ENCODE measurements at places on chromosomes 6 and 20.

- DNase-seq, result peak; percentile 40
Measured at GRCh38 chr6:10411971-10412460, 2.9 kb downstream of the TFAP2A start.

- no peak for DNase-seq
Measured at GRCh38 chr6:44438827-44439226, 51.3 kb downstream of the CDC5L start.

- no peak for DNase-seq
Measured at GRCh38 chr6:33323623-33323948, 6.0 kb upstream of the ZBTB22 start.

DNA sequence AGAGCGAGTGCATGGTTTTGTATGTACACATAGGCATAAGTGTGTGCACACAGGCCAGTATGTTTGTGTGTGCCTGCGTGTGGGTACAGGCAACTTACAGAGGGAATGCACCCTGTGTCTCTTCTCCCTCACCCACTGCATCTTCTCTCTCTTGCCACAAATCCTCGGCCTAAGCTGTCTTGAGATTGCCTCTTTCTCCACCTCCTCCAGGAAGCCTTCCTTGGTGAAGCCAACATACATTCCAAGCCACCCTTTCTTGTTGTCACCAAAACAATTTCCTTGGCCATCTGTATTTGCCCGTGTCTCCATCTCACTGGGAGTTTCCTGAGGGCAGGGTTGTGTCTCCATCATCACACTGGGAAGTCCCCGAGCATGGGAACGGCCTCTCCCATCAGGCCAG is 29.8 kb upstream of the MLN start:
- DNase-seq, result no peak

DNA sequence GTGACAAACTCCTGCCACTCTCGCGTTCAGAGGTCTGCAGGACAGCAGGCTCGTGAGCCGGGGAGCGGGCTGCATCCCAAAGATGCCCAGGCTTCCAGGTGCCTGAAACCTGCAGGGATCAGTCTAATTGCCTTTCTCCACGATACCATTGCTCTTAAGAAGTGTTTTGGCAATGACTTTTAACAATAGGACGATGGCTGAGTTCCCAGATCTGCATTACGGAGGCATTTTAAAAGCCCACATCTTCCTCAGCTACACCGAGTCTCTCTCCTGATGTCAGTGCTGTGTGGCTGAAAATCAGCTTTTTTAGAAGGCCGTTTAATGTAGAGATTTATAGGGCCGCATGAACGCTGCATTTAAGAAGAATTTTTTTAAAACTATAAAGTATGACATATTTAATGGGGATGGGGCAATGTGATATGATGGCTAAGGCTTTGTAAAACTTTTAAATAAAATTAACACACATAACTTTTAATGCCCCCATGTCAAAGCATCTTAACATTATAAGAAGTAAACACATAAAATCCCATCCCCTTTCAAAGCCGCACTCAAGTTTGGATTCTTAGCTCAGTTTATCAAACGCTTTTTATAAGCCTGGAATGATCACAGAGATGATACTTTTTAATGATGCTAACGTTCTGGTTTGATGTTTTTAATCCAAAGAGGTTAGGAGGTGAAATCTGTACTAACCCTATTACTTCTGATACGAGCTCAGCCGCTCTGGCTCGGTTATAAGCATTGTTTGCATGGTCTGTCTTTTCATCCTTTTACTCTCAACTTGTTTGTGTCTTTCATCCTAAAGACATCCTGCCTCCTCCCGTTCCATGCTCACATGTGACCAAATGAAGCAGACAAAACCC is 386.0 kb downstream of the SMOC2 start:
- no peak for DNase-seq

DNA sequence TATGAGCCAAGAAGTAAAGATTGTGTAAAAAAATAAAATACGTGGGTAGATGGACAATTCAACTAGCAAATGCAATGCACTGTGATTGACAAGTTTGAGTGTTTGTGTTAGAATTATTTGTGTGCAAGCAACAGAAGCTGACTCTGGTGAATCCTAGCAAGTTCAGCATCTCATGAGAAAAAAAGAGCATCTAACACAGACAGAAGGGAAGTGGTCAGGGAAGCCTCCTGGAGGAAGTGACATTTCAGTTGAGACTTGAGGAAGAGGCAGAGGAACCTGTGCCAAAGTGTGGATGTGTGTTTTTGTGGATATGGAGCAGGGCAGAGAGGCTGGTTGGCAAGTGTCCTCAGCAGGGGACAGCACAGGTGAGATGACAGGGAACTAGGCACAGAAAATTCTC is 248.7 kb downstream of the ZNF217 start:
- no peak for DNase-seq

DNA sequence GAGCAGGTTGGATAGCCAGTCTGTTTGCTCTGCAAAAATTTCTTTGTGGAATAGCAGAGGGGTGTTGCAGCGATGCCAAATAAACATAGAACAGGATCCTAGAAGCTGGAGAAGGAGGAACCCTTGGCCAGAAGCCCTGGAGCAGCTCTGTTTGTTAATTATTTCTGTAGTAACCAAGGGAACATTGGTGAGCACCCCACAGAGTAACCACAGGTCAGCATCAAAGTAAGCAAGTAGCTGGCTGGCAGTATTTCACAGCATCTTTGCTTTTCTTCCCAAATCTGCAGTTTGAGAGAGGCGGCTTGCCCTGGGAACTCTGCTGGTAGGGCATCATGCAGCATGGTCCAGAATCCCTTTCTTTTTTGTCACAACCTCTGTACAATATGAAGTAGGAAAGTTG is 12.7 kb upstream of the APMAP start:
- DNase-seq, result no peak

Measured in activated naive CD4-positive, alpha-beta T cell treated with Interleukin-2 at 50 U/mL for 16 hours (primary cell).